ENCODE measurements at places on chromosomes 2 and 18.

- DNase-seq = no peak
Measured at GRCh38 chr2:152441961-152442360, 107.0 kb downstream of the FMNL2 start.

DNA sequence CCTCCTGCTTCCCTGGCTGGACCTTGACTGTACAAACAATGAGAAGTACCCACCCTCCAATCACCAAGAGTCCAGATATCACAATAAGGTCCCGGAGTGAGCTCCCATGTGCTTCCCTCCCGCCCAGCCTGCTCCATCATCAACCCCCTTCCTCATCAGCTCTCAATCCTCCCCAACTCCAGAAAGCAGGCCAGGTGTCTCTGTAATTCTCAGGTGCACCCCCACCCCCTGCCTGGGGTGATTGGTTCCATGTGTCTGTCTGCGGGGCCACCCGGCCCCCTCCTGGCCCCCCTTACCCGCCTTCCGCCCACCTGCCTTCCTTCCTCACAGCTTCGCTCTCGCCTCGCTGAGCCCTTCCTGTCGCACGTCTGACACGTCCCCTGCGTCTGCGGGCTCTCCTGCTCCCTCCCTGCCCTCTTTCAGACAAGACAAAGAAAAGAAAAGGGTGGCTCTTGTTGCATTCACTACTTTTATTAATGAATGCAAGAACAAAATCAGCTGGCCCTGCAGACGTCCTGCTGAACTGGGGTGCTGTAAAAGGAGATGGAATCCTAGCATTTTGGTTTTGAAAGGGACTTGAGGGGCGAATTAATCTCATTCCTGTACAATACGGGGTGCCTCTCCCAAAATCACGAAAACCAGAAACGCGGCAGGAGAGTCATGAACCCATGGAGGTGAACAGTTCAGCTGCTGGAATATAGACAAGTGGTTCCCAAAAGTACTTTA lies 26.5 kb upstream of the IGFBP2 start:
- DNase-seq = peak; percentile 81

- no peak for DNase-seq
Measured at GRCh38 chr2:28869494-28870145, 489 bp downstream of the TRMT61B start.

DNA sequence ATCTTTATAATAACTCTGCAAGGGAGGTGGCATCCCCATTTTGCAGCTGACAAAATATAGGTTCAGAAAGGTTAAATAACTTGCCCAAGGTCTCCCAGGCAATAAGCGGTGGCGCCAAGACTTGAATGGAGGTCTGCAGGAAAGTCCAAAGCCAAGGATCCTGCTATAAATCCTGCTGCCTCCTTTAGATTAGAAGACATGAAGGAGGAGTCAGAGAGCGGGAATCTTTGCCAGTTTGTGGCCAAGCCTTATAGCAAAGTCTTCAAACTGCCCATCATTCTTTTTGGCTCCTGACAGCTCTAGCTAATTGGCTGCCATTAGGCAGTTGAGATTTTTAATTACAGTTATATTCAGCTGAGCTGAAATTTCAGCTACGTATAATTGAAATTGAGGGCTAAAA lies 114.3 kb downstream of the C1D start:
- DNase-seq = no peak

DNA sequence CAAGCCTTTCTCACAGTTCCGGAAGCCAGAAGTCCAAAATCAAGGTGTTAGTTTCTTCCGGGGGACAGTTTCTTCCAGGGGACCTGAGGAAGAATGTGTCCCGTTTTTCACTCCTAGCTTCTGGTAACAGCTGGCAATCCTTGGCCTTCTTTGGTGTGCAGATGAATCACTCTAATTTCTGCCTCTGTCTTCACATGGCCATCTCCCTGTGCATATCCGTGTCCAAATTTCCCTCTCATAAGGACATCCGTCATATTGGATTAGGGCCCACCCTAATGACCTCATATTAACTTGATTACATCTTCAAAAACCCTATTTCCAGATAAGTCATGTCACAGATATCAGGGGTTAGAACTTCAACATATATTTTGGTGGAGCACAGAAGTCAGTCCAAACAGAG lies 141.4 kb downstream of the ZEB2 start:
- no peak for DNase-seq

DNA sequence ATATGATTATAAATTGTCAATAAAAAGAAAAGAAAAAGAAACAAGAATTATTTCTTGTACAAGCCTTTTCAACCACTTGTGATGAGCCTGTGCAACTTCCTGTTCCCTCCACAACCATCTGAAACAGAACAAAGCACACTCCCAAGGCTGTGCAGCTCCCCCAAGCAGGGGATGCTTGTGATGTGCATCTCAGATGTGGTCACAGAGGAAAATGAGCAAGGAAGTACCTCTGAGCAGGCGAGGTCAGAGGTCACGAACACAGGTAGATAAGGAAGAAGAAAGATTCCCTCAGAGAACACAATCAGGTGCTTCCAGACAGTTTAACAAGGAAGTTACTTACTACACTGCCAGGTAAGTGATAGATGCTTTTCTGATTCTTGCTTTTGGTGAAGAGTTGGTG lies 274.8 kb upstream of the SLC39A10 start:
- no peak for DNase-seq

- DNase-seq = no peak
Measured at GRCh38 chr2:196565106-196565765, 74.3 kb upstream of the CCDC150 start.

- DNase-seq = no peak
Measured at GRCh38 chr2:7795778-7796563, 878.8 kb downstream of the RNF144A start.

DNA sequence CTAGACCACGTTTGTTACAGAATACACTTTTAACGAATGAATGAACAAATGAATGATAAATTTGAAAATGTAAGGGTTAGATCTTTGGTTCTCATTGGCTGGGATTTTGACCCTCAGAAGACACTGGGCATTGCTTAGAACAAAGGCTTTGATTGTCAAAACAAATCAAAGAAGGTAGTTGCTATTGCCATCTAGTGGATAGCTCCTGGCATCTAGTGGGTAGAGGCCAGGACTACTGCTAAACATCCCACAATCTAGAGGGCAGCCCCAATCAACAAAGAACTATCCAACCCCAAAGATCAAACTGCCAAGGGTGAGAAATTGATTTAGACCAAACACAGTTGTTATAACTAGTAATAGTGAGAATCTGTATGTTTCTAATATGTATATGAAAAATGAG lies 552.3 kb downstream of the KCNJ3 start:
- no peak for DNase-seq

DNA sequence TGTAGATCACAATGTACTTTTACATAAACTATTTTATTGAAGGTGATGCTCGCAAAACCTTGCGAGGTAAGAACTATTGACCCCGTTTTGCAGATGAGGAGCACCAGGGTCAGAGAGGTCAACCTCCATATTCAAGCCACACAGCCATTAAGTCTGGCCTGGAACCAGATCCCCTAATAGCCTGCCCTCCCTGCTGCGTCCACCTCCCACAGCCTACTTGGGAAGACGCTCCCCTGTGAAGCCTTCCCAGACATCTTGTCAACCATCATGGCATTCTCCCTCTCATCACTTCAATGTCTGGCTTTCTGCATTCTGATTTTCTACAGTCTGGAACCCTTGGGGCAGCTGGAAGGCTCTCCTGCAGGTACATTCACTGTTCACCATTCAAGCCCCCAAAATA lies 101.0 kb downstream of the TTC32 start:
- no peak for DNase-seq

DNA sequence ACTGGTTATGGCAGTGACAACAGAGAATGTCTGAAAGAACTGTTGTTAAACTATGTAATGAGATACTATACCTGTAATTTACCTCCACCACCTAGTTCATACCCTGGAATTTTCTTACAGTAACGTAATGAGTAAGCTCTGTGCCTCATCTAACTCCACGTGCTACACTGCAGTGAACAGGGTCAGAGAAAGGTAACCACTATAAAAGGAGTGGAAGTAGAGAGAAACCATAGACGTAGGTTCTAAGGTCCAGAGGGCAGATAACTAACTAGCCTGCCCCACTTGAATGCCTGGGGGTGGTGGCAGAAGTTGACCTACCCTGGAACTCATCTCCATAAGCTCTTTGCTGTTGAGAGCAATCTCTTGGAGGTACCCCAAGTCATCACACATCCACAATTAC lies 32.0 kb upstream of the B4GALT6 start:
- no peak for DNase-seq

GRCh38 chr2:152468899-152469692 lies 134.1 kb downstream of the FMNL2 start:
- DNase-seq = no peak

DNA sequence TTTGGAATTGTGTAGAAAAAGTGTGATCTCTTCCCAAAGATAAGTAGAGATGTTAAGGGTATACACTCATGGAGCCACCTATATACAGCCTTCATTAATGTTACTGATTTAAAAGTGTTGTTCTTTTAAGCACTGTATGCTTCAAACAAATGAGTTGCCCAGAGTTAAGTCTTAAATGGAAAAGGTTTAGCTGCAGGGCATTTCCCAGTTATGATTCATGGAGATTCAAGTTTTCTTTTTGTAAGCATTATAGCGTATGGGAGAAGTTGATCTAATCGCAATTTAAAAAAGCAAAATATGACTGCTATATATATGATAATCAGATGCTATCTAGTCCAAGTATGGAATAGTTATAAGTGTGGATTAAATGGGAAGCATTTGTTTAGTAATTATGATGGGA lies 4.8 kb downstream of the PDK1 start:
- no peak for DNase-seq

DNA sequence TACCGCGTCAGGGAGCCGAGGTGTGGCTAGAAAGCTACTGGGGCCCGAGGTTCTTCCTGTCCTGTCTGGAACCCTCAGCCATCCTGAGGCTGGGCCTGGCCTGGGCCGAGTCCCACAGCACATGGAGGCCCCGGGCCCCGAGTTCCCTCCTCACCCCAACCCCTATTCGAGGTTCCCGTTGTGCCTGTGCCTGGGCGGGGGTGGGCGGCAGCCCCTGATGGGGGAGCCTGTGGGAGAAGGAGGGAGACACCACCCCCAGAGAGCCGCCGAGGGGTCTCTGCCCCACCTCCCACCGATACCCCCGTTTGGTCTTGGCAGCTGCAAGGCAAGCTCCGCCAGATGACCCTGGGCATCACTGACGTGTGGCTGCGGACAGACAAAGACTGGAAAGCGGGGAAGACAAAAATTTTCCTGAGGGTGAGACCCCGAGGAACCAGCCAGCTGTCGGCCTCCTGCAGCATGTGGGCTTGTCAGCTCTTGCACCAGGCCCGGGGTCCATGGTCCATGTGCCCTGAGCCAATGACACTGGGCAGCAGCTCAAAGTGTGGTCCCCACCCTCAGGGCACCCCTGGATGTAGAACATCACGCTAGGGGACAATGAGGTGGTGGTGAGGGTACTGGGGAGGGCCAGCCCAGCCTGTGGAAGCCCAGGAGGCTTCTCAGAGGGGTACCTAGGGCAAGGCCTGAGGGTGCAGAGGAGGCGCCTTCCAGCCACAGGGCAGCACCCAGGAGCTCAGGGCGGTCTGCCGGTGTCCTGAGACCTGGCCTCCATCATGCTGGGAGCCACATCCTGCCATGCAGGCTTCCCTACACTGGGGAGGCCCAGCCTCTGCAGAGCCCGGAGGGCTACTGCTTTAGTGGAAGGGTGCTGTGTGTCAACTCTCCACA lies 52.5 kb upstream of the GPR17 start:
- peak; percentile 51 for DNase-seq

- DNase-seq = no peak
Measured at GRCh38 chr2:200736646-200737274, 75.0 kb upstream of the BZW1 start.

GRCh38 chr2:230898016-230898712 lies 26.9 kb downstream of the GPR55 start:
- DNase-seq = peak; percentile 52

DNA sequence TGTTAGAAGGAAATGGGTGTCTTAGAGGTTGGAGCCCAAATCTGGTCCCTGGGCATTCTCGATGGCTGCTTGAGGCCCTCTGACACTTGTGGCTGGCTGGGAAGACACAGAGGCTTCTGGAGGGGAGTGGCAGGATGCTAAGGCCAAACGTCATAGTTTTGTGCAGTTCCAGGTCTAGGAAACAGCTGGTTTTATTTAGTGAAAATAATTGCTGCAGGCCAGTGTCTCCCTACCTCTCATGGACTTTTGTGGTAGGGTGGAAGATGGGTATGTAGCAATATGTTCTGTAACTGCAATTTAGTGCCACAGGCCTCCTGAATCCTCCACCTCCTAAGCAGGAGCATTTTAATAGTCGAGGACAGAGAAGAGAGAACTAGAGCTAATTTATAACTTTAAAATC lies 32.2 kb upstream of the SPRED2 start:
- DNase-seq = no peak

DNA sequence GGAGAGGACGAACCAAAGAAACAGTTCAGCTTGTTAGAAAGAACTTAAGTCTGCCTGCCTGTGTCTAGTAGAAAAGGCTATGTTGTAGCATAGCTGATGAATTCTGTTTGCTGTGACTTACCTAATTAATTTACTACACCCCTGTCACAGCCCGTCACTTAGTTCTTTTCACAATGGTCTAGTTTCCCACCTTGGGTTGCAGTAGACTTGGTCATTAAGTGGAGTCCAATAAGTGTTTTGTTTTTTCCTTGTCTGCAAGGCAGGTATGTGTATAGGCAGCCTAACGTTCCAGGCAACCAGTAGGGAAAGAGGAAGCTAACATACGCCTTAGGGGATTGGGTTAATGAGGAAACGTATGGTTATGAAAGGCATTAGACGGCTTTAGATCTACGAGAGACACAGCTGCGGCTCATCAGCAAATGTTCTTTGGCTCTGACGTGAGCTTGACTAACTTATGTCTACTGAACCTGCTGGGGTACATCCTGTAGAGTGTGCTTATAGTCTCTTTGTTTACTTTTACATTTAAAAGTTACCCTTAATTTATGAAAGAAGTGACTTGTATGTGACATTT lies 180.1 kb downstream of the PRPF40A start:
- DNase-seq = no peak

DNA sequence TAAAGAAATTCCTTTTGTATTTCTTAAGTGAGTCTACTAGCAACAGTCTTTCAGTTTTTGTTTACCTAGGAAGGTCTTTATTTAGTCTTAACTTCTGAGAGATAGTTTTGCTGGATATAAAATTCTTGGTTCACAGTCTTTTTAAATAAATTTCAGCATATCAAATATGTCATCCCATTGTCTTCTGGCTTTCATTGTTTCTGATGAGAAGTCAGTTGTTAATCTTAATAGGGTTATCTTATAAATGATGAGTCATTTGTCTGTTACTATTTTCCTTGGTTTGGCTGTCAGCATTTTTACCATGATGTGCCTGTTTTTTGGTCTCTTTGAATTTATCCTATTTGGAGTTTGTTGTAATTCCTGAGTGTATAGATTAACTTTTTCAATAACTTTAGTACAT lies 129.3 kb downstream of the FAM210A start:
- DNase-seq = no peak

DNA sequence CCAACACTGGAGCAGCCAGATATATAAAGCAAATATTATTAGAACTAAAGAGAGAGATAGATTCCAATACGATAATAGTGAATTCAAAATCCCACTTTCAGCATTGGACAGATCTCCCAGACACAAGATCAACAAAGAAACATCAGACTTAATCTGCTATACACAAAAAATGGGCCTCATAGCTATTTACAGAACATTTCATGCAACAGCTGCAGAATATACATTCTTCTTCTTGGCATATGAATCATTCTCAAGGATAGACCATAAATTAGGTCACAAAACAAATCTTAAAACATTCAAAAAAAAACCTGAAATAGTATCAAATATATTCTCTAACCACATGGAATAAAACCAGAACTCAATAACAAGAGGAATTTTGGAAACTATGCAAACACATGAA lies 23.8 kb upstream of the BAZ2B start:
- DNase-seq = no peak

- DNase-seq = no peak
Measured at GRCh38 chr2:241911551-241911950, 42.0 kb downstream of the RTP5 start.

Data from activated CD8-positive, alpha-beta memory T cell treated with anti-CD3 and anti-CD28 coated beads for 24 hours (primary cell).